ENCODE measurements at places on chromosomes 11 and 22. TPM values are rescaled to one million over a fixed set of nuclear protein-coding genes. Genes with fewer than 3 reads are reported as not detected.

TSGA10IP gene
- total RNA-seq: not detected

OR8J3 gene
- not detected for total RNA-seq

CLCF1 gene
- 2.7 TPM for total RNA-seq

KDM4D gene
- total RNA-seq: 0.49 TPM

OR8G5 gene
- not detected for total RNA-seq

PGA5 gene
- not detected for total RNA-seq

MPPED2 gene
- not detected for total RNA-seq

PRODH gene
- total RNA-seq: not detected

Data from bladder microvascular endothelial cell (primary cell).